ENCODE measurements at places on chromosomes 3 and 15.

GRCh38 chr3:182268711-182269110 is 524.6 kb upstream of the ATP11B start:
- DNase-seq = no peak

DNA sequence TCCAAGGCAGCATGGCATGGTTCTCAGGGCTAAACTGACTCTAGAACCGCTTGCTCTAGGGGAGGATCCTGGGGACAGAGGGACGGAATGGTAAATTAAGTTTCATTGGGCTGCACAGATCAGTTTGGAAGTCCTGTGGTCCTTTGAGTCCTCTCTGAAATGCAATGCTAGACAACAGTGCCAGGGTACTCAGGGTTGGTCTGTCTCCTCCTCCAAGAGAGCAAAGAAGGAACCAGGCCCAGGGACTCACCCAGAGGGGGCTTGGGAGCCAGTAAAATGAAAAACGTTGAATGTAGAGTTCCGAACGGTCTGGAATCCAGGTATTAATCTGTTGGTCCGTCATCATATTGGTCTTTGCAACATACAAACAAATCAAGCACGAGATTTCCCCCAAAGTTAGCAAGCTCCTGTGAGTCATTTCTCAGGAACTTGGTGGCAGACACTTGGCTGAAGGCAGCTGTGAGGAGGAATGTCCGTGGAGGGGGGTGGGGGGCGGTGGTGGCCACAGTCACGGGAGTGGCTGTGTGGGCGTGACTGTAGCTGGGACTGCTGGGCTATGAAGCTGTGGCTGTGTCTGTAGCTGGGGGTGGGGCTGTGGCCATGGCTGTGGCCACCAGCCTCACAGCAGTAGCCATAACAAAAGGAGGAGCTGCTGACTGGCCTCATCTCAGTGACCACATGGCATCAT is 361.0 kb downstream of the SHQ1 start:
- no peak for DNase-seq

DNA sequence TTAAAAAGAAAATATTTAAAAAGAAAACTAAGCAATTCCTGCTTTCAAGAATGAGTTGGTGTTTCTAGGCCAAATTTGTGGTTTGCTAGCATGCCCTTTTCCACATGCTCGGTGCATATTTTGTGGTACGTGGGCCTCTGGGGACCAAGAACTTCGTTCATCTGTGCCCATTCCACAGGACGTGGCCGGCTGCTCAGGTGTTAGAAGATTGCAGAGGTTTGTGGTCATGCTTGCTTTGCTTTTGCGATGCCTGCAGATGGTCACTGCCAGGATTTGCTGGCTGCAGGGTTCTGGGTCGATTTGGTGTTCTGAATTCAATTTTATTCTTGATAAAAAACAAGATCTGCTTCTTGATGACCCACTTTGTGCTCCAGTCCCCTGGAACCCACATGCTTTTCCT is 7.5 kb downstream of the PSTPIP1 start:
- DNase-seq = no peak

DNA sequence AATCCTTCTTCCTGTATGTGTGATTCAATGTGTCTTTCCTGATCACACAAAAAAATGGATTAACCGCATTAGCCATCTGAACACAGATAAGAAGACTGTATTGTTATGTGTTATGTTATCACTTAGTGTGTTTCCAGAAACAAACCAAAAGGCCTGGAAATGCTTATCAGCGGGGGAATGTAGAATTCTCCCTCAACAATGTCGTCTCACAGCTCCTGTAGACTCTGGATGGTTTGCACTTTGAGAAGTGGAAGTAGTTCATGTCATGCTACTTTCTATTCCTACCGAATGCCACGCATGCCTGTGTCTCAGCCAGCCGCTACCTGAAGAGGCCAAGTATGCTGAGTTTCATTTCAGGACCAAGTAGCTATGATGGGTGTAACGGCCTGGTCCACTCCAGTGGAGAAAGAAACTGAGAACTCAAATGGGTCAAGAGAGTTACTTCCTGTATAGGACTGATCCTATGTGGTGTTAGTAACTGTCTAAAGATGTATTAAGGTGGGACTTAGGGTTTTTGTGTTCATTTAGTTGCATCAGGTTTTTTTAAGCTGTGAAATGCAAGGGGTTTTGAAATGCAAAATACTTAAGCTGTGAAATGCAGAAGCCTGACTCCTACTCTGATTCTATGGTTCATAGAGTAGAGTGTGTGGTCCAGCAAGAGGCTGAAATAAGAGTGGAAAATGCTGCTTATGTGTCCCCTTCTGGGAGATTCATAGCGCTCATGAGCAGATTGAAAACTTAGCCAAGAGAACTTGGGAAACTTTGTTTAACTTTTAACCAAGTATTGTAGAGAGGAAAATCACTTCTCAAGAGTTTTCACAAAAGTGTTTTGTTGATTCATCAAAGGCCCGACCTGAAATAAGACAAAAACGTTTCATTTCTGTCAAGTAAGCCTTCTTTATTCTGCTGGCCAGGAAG is 118.5 kb upstream of the LMOD3 start:
- DNase-seq = no peak

DNA sequence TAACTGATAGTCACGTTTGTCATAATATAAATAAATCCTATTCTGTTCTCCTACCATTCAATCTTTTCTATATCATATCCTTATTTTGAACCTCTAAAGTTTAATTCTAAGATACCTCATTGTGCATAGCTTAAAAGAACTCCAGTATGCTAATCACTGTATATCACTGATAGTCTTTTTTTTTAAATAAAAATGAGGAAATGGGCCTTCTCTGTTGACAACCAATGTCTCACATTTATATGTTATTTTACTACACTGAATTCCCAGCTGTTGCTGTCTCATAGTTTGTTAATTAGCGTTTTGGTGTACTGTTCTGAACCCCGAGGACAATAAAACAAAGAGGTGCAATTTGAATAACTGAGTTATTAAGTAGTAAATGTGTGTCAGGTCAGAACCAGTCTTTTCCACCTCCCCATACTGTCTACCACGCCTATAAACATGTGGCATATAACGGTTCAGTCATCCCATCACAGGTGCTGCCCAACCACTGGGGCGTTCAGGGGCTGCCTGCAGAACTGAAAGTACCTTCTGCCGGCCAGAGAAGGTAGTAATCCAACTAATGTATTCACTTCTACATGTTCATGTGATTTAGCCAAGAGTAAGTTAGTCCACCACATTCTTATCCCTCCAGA is 14.9 kb downstream of the CBLB start:
- no peak for DNase-seq

DNA sequence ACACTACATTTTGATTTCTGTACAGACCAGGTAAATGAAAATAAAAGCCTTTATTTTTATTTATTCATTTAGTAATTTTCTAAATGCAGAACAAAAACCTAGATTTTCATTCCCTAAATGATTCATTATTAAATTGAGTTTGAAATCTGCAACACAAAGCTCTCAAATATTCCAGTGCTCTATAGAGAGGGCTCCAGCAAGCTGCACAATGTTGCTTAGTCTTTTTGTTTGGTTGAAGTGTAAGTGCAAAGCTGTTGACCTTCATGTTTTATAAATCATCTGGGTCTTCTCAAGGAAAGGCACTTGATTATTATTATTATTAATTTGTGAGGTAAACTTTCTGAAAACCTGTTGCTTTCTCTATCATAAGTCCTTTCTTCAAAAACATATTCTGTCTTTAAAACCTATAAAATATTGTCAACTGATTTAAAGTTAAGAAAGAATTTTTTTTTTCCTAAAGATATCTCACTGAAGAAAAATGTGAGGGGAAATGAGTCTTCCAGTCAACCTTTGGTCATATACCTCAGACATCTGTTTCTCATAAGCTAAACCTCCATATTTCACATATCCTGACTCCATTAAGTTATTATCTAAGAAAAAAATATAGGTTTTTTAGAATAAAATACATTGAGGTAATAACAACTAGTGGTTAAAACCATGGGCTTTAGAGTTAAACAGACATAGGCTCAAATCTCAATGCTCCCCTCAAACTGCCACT is 100.7 kb downstream of the ZIC4 start:
- no peak for DNase-seq

DNA sequence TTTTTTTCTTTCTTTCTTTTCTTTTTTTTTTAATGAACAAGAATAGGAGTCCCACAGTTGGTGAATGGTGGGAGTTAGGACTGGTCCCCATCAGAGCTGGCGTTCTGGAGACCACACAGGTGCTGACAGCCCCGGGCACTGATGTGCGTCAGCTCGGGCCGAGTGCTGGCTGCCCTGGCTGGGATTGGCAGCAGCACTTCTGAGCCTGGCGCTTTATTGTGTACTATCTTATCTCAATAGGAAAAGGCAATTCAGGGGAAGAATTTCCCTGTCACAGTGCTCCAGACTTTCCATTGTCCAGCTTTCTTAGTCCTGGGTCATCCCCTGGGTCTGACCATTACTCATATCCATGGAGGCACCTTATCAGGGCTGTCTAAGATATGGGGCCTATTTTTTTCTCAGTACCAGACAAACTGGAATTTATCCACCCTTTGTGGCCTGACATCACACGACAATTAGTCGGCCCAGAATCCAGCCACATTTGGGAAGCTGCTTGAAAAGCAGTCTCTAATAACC is 54.1 kb downstream of the TMEM44 start:
- DNase-seq = no peak

GRCh38 chr3:105974381-105974780 is 105.6 kb upstream of the CBLB start:
- no peak for DNase-seq

DNA sequence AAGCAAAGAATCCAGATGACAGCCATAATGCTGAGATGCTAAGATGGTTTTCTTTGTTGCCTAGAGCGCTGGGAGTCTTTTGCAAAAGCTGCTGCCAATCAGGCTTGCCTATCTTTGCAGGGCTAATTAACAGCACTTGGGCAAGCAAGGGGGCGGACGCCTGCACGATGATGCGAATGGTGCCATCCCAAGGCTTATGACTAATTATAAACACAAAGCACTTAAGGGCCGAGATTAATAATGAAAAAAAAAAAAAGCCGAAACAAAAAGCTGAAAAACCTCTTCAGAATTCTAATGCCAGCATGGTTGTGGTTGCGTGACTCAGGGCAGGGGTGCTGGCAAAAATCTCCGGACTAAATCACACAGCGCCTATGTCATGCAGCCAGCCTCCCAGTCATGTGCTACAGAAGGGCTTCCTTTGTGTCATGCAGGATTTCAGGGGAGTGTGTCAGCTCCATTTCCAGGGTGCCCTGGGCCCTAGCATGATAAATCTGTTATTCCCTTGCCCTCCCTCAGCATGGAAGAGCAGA is 185.0 kb upstream of the ANKRD28 start:
- DNase-seq = no peak

- DNase-seq = no peak
These were observed 4.3 kb downstream of the PTH1R start for GRCh38 chr3:46881596-46882376.

- DNase-seq = no peak
These were observed 8.6 kb downstream of the PTPRG start for GRCh38 chr3:61569856-61570580.

DNA sequence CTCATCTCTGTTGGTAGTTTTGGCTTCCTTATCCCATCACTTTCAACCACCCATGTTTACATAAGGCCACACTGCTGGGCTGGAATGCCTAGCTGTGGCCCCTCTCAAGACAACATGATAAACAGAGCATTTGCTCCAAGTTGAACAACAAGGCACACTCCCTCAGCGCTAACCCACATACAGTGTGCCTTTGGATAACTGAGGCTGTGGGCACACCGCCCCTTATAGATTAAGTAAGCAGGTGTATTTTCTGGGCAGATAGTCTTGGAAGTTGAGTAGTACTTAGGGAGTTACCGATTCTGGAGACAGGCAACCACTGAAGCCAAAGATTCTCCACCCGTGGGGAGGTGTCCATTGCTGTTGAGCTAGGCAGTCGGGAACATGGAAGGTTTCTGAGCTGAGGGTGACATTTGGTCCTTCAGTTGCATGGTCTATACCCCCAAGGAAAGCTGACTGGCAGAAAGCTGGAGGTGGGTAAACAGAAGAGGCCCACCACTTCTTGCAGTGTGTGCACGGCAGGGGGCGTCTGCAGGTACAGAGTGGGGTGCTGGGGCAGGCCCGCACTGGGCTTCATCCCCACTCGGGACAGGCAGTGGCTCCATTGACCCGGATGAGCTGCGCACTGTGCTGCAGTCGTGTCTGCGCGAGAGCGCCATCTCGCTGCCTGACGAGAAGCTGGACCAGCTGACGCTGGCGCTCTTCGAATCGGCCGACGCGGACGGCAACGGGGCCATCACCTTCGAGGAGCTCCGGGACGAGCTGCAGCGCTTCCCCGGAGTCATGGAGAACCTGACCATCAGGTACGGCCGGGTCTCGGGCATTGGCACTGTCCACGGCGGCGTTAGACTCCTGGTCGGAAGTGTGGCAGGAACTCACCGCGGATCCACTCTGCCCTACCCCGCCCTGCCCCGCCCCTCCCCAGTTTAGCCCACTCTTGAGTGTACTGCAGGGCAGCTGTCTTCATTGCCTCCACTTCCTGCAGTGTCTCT is 16.8 kb downstream of the NOX5 start:
- no peak for DNase-seq

GRCh38 chr3:112424394-112424793 is 74.9 kb downstream of the BTLA start:
- no peak for DNase-seq

DNA sequence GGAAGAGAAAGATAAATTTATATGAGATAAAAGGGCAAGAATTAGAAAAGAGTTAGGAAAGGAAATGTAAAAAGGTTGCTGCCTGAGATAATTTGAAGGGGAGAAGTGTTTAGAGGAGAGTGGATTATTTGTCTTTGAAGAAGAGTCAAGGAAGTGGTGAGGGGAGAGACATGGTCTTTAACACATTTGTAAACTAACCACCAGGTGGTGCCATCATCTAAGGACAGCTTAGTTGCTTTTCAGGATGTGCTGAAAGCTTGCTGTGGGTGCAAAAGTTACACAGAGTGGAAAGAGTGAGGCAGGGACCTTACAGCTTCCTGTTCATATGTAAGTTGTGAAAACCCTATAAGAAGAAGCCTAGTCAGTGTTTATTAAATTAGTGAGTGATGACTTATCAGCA is 114.1 kb upstream of the DNAJC19 start:
- no peak for DNase-seq

- no peak for DNase-seq
These were observed 375 bp downstream of the CLCN2 start for GRCh38 chr3:184360929-184361531.
